ENCODE measurements at places on chromosomes 6 and 20.

GRCh38 chr6:143333749-143334520 lies 116.6 kb downstream of the ADAT2 start:
- no peak for DNase-seq

DNA sequence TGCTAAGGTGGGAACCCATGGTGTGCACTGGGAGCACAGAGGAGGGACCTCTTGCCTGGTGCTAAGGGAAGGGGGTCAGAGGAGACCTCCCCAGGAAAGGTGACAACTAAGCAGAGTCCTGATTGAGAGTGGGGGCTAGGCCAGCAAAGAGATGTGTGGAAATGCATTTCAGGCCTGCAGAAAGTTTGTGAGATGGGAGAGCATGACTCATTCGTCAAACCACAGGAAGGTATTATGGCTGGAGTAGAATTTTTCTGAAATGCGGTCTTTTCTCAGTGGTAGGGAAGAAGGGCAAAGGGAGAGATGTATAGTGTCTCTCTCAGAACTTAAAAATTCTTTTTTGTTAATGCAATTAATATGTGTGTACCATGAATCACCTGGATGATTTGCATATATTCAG lies 23.6 kb upstream of the EDN1 start:
- peak; percentile 90 for DNase-seq

GRCh38 chr6:144265061-144265357 lies 20.1 kb upstream of the UTRN start:
- DNase-seq = no peak

DNA sequence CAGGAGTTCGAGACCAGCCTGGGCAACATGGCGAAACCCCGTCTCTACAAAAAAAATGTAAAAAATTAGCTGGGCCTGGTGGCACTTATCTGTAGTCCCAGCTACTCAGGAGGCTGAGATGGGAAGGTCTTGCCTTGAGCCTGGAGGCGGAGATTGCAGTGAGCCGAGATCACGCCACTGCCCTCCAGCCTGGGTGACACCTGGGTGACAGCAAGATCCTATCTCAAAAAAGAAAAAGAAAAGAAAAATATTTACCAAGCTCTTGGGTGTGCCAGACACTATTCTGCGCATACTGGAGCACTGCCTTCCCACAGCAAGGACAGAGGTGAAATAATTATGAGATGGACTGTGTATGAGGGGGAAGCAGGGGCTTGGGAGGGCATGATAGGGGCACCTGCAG lies 19.6 kb downstream of the POFUT1 start:
- no peak for DNase-seq

DNA sequence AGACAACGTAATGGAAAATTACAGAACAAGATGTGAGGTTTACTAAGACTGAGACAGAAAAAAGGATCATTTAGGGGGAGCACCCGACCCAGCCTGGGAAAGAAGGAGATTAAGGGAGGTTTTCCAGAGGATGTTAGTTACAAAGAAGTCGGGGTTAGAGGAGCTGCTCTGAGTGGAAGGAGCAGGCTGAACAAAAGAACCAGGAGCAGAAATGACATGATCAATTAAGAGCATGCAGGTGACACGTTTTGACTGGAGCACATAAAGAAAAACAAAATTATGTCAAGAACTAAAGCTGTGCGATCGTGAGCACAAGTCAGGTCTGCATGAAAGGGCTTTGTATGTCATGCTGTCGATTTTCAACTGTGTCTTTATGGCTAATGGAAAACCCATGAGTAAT lies 417.3 kb upstream of the MARCKS start:
- DNase-seq = no peak

GRCh38 chr6:152428126-152428525 lies 209.0 kb downstream of the SYNE1 start:
- DNase-seq = peak; percentile 3

DNA sequence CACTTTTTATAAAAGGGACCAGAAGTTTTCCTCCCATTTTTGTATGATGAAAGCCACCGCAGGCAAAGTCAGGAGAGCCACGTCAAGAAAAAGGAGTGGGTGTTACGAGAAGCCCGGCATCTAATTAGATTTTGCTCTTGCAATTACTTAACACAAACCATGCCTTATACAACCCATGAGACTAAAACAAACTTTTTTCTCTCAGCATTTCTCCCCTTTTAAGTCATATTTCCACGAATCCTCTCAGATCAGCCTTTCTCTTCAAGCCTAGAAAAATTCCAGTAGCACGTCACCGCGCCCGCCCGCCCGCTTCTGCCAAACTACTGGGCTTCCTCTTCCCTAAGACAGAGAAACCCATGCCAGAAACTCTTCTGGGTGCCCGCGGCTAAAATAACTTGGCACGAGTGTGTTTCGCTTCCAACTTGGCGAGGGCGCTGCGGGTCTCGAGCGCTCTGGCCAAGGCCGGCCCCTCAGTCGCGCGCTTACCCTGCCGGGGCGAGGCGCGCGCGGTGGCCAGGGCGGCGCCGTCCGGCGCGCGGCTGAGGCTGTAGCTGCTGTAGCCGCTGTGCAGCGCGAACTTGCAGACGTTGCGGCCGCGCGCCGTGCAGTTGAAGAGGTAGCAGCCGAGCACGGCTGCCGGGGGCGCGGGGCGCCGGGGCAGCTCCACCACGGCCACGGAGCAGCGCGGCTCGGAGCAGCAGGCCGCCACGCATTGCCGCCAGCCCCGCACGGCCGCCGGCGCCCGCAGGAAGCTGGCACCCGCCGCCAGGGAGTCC lies 1.0 kb downstream of the LRP11 start:
- peak; percentile 54 for DNase-seq

GRCh38 chr6:148769304-148769968 lies 22.6 kb downstream of the UST start:
- DNase-seq = no peak

- DNase-seq = no peak
These were observed 77.4 kb downstream of the ASXL1 start for GRCh38 chr20:32435449-32436107.

- DNase-seq = no peak
These were observed 26.5 kb downstream of the BCAS4 start for GRCh38 chr20:50821257-50821921.

- no peak for DNase-seq
These were observed 465.9 kb upstream of the ARID1B start for GRCh38 chr6:156311291-156311690.

- DNase-seq = no peak
These were observed 39.7 kb downstream of the ZC3H12D start for GRCh38 chr6:149445095-149445466.

- no peak for DNase-seq
These were observed 1.4 kb downstream of the TUBB2B start for GRCh38 chr6:3226042-3226441.

GRCh38 chr6:143127941-143128680 lies 67.4 kb downstream of the AIG1 start:
- DNase-seq = no peak

- DNase-seq = peak; percentile 24
These were observed 42.6 kb upstream of the ZNFX1 start for GRCh38 chr20:49320460-49320859.

GRCh38 chr6:33812669-33813068 lies 8.9 kb upstream of the MLN start:
- DNase-seq = peak; percentile 37

DNA sequence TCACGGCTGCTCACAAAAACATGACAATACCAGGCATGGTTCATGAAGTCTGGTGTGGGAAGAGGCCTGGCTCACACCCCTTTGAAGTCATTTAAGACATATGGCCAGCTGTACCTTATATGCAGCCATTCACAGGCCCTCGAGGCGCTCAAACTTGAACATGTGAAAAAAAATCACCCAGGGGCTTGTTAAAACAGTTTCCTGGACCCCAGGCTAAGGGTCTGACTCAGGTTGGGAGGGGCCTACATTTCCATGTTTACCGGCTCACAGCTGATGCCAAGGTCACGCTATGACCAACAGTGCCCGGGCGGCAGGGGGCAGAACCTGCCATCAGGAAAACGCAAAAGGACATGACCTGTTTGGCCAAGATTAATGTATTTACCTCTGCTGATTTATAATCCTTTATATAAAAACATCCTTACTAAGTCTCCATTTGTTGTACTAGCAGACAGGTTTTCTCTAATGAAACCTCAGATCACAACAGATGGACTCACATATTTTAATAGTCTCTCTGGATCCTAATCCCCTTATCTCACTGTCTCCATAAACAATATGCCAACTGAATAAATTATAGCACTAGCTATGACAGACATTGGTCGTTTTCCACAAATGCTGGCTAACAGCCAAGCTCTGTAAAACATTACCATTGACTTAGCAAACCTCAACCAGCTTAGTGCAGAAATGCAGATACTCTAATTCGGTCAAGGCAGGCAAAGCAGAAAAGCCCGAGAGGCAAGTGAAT lies 19.9 kb downstream of the EZR start:
- peak; percentile 65 for DNase-seq
